ENCODE measurements at places on chromosomes 6 and 20. TPM values are rescaled to one million over a fixed set of nuclear protein-coding genes. Genes with fewer than 3 reads are reported as not detected.

GRCh38 chr20:53826597-53827291 is 233.1 kb upstream of the ZNF217 start:
- H3K27ac ChIP-seq = no peak overlapping the region
- DNase-seq = no peak
- H3K4me3 ChIP-seq = no peak overlapping the region
- H3K27me3 ChIP-seq = no peaks in the 10 kb centered on the region

DNA sequence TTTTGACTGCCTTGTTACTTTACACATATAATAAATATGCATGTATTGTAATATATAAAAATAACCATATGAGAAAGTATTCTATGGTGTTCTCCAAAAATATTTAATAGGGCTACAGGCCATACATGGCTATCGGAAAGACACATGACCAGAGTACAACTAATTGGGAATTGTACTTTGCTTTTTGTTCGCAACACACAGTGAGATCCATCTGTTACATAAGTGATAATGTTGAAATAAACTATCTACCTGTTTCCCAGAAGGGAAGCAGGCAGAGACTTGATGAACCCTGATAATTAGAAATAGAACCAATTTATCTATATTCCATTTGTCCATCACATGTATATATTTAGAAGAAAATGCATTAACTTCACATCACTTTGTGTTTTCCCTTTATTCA is 344.0 kb upstream of the PLCB4 start:
- no peaks in the 10 kb centered on the region for H3K4me1 ChIP-seq
- no peaks in the 10 kb centered on the region for H3K27me3 ChIP-seq
- H3K27ac ChIP-seq = no peak overlapping the region

- no peak overlapping the region for H3K27ac ChIP-seq
- H3K4me1 ChIP-seq = no peaks in the 10 kb centered on the region
- H3K36me3 ChIP-seq = no peaks in the 10 kb centered on the region
- H3K27me3 ChIP-seq = no peaks in the 10 kb centered on the region
Measured at GRCh38 chr6:84284428-84285049, 57.1 kb upstream of the CEP162 start.

GRCh38 chr6:104653781-104654180 is 205.9 kb downstream of the HACE1 start:
- no peak for DNase-seq
- H3K4me3 ChIP-seq = no peak overlapping the region
- no peaks in the 10 kb centered on the region for H3K4me1 ChIP-seq

GRCh38 chr20:37348792-37349516 is 3.0 kb downstream of the SRC start:
- peaks cover 50% of the 10 kb centered on the region for H3K4me1 ChIP-seq
- H3K4me3 ChIP-seq = no peak overlapping the region
- DNase-seq = no peak

- H3K27me3 ChIP-seq = no peaks in the 10 kb centered on the region
- no peak overlapping the region for H3K4me3 ChIP-seq
Measured at GRCh38 chr6:14543971-14544585, 426.5 kb downstream of the CD83 start.

DNA sequence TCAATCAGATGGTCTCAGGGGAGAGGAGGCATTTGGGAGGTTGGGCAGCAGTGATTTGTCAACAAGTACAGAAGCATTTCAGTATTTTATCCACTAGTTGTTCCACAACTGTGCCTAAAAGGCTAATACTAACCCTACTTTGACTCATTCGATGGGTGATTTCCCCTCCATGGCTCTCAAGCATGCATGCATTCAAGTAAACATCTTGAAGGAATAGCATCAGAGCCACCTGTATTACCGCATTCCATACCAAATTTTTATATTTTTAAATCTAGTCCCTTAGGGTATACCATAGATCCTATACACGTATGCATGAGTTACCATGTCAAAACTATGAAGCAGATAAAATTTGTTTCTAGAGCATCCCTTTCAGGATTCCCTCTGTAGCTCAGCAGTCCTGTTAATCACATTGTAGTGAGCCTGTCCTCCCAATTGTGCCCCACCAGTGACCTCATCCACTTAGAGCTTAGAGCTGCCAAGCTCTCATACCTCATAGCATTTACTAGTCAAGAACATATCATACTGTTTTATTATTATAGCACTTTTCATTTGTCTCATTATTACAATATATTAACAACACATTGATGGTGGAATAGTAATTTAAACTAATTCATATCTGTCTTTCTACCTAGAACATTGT is 213.8 kb downstream of the LAMA2 start:
- H3K27me3 ChIP-seq = no peaks in the 10 kb centered on the region
- H3K27ac ChIP-seq = no peak overlapping the region
- no peak for DNase-seq

DNA sequence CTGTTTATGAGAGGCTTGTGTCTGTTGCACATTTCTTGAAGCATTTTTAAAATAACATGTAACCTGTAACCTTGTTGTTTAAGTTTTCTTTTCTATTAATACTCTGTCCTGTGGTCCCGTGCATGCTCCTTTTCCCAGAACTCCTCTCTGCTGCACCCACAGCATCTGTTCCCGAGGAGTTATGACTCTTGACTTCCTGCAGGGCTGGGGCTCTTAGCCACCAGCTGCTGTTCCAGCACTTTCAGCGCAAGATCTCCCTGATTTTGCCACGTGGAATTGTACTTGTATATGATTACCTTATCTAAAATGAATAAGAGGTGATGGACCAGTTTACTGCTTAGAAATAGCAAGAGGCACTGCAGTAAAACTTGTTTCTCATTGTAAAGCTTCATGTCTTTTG is 150.6 kb downstream of the QKI start:
- no peak overlapping the region for H3K27ac ChIP-seq

DNA sequence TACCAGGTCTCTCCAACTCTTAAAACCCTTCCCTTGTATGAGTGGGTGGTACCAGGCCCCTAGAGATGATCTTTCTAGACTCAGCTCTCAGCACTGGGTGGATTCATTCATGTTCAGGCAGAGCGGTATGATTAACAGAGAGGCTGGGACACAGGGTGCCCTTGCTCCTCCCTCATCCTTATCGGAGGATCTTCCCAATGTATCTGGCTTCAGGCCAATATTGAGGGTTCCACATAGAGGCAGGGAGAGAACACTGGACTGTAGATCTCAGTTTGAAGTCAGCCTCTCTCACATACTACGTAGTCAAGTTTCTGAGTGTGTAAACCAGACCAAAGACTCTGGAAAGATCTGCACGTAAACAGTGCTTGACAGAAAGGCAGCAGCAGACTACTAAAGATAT is 366.2 kb downstream of the DHX35 start:
- no peaks in the 10 kb centered on the region for H3K36me3 ChIP-seq
- H3K27me3 ChIP-seq = no peaks in the 10 kb centered on the region
- no peak overlapping the region for H3K4me3 ChIP-seq
- H3K4me1 ChIP-seq = no peaks in the 10 kb centered on the region
- no peak overlapping the region for H3K27ac ChIP-seq

GRCh38 chr20:56925082-56925830 is 296.1 kb downstream of the TFAP2C start:
- H3K4me1 ChIP-seq = peaks cover 10% of the 10 kb centered on the region
- peak overlapping the region; percentile 35 for H3K4me3 ChIP-seq
- no peak overlapping the region for H3K27ac ChIP-seq
- H3K27me3 ChIP-seq = peaks cover 22% of the 10 kb centered on the region
- DNase-seq = no peak

DNA sequence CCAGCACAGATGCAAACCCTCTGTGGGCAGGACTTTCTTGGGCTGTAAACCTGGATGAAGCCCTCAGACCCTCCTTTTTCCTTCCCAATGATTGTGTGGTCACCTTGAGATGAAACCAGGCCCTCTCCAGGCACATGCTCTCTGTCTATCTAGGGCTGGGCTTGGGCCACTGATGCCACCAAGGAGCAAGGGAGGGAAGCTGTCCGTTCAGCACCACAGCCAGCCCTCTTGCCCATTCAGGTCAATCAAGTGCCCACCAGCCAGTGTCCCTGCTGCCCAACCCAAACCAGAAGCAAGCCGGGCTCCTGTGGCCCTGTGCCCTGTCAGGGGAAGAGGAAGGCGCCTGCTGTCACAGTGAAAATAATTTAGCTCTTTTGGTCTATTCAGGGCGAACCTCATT is 8.0 kb downstream of the STMN3 start:
- H3K27me3 ChIP-seq = no peaks in the 10 kb centered on the region
- H3K27ac ChIP-seq = no peak overlapping the region
- peaks cover 24% of the 10 kb centered on the region for H3K4me1 ChIP-seq
- DNase-seq = no peak
- no peak overlapping the region for H3K4me3 ChIP-seq

GRCh38 chr20:24048024-24048611 is 59.5 kb upstream of the GGTLC1 start:
- no peaks in the 10 kb centered on the region for H3K27me3 ChIP-seq
- no peak overlapping the region for H3K4me3 ChIP-seq
- H3K36me3 ChIP-seq = no peaks in the 10 kb centered on the region
- DNase-seq = no peak
- no peak overlapping the region for H3K27ac ChIP-seq

DNA sequence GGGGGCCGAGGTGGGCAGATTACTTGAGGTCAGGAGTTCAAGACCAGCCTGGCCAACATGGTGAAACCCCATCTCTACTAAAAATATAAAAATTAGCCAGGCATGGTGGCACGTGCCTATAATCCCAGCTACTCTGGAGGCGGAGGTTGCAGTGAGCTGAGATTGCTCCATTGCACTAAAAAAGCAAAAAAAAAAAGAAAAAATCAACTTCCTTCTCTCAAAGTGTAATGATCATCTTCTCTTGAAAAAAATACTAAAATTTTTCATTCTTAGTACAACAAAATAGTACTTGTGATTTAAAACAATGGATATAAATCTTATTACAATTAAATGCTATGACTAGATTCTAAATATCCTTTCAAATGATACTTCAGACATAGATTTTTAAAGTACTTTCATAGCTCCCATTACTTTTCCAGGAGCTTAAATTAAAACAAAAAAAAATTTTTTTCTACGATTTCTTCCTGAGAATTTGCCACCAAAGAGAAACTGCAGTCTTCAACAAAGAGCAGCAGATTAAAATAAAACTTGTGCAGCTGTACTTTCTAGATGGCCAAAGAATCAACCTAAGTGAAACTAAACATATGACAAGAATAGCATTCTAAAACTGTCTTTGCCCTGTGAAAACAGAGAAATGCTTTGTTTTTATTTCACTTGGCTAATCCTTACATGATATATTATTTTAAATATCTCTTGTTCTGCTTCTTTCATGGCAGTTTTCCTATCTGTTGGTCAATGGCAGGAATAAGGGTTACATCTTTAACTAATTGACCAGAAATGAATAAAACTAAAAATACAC is 75.2 kb downstream of the MAP3K5 start:
- H3K27ac ChIP-seq = no peak overlapping the region
- DNase-seq = no peak
- H3K4me1 ChIP-seq = peaks cover 5% of the 10 kb centered on the region
- H3K4me3 ChIP-seq = no peak overlapping the region

DNA sequence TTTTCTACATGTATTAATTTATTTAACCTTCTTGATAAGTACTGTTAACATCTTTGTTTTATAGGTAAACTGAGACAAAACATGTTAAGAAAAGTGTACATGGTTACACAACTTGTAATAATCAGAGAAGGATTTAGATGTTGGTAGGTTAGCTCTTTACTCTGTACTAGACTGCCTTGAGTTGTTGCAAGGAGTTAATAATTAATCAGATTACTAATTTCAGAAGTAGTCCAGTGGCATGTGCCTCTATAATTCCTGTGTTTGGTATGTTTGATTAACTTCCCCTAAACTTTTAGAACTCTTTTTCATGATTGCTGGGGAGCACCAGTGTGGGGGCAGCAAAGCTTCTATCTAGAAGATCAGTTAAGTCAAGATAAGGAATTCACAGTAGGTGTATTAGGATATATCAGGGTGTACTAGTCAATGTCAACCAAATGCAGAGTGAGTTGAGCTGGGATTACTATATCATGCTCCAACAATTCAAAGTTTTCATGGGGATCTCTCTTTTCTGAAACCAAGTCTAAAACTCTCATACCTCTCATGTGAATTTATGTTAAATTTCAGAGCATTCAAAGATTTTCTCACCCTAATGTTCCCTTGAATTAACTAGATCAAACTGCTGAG is 129.7 kb upstream of the AHI1 start:
- no peak overlapping the region for H3K27ac ChIP-seq
- DNase-seq = no peak
- no peak overlapping the region for H3K4me3 ChIP-seq
- H3K4me1 ChIP-seq = peaks cover 6% of the 10 kb centered on the region

- no peak overlapping the region for H3K27ac ChIP-seq
- no peaks in the 10 kb centered on the region for H3K36me3 ChIP-seq
Measured at GRCh38 chr20:63322146-63322932, 29.4 kb downstream of the COL20A1 start.

CCN2 gene
- 23.4 TPM for total RNA-seq

TRIM15 gene
- total RNA-seq = not detected

BPI gene
- total RNA-seq = not detected

RSPH9 gene
- total RNA-seq = not detected

COX4I2 gene
- 3.1 TPM for total RNA-seq

TSHZ2 gene
- total RNA-seq = 11.8 TPM
